Dermis microvascular lymphatic vessel endothelial cell (primary cell): ENCODE measurements at places on chromosomes 3 and 15.

GRCh38 chr15:69820819-69821218, 276.9 kb downstream of the TLE3 start:
- DNase-seq = no peak

- no peak for DNase-seq
Observed at GRCh38 chr15:52529341-52529924, 753 bp upstream of the MYO5A start.

DNA sequence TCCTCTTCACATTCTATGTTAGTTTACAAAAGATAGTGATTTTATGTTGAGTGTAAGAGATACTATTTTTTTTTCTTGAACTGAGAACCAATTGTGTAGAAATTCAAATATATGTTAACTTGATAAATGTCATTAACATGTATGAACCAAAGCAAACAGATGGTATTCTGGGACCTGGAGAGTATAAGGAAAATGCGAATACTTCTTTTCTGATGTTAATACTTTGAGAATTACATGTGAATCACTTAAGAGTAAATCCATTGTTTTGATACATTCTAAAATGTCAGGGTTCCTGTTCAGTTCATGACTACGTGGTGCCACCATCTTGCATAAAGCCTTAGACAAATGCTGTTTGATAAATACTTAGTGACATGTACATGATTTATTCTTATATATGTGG, 541.3 kb downstream of the FGF12 start:
- DNase-seq = no peak

DNA sequence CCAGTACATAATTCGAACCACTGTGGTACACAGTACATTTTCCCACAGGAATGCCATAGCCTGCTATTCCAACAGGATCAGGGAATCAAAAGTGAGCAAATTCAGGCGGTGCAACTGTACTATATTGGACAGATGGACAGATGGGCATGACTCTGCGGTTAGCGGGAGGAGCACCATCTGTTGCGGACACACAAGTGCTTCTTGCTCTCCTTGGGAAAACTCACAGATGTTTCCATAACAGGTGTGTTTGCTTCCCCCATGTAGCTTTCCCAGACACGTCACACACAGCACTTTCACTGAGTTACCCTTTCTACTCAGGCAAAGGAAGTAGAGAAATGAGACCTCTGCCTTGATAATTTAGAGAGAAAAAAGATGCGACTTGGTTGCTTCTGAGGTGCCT, 325.1 kb upstream of the THBS1 start:
- no peak for DNase-seq

DNA sequence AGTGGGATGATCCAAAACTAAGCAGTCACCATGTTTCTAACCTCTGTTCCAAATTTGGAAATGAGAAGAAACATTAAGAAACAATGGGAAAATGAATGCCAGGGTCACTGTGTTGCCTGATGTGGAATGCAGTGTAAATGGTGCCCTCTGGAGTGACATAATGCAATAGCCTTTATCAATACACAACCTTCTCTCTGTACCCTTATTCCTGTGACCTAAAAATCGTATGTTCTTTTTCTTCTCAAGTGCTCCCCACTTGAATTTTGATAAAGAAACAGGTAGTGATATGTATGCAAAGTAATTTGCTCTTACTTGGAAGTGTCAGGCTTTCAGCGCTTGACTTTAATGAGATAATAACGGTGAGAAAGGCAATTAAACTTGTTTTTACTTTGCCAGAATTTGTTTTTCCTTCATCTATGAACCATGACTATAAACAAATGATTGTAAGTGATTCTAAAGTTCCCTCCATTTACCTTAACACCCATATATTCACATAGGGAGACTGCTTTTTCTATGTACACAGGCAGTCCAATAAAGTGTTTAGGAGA, 145.8 kb upstream of the THRB start:
- DNase-seq = peak; percentile 49

- DNase-seq = no peak
Observed at GRCh38 chr3:4584456-4585249, 91.5 kb downstream of the ITPR1 start.

- no peak for DNase-seq
Observed at GRCh38 chr3:134066651-134067530, 37.2 kb upstream of the SLCO2A1 start.

DNA sequence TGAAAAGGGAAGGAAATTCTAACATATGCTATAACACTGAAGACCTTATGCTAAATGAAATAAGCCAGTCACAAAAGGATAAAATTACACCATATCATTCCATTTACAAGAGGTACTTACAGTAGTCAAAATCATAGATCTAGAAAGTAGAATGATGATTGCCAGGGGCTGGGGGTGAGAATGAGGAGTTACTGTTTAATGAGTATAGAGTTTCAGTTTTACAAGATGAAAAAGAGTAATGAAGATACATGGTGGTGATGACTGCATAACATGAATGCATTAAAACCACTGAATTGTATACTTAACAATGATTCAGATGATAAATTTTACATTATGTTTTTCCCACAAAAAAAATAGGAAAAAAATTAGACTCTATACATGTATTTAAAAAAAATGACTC, 152.6 kb downstream of the SCAPER start:
- DNase-seq = no peak

- DNase-seq = no peak
Observed at GRCh38 chr15:66614456-66614855, 48.7 kb upstream of the LCTL start.

GRCh38 chr3:159821110-159821509, 167.5 kb upstream of the IL12A start:
- DNase-seq = no peak

- no peak for DNase-seq
Observed at GRCh38 chr15:32861761-32862160, 144.0 kb downstream of the GREM1 start.

DNA sequence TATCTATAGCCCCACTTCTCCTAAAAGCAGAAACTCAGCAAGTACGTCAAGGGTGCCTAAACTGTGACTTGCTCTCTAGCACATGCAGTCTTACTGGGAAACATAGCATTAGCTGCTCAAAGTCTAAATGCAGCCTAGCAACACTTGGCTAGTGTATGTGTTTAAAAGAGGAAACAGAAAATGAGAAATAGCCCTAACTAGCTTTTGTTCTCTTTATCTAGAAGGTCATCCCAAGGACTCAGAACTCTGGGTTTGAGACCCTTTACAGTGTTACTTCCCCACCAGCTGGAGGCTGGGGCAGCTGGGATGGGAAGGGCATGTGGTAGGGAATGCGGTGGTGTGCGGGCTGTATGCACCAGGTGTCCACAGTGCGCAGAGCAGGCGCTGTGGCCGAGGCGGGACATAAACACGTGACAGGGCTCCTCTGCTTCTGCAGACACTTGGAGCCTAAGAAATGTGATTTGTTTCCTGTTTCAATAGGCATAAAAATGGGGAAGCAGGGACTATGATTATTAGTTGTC, 13.3 kb downstream of the ETV5 start:
- no peak for DNase-seq

GRCh38 chr3:113910966-113911365, 36.8 kb upstream of the ZDHHC23 start:
- no peak for DNase-seq

DNA sequence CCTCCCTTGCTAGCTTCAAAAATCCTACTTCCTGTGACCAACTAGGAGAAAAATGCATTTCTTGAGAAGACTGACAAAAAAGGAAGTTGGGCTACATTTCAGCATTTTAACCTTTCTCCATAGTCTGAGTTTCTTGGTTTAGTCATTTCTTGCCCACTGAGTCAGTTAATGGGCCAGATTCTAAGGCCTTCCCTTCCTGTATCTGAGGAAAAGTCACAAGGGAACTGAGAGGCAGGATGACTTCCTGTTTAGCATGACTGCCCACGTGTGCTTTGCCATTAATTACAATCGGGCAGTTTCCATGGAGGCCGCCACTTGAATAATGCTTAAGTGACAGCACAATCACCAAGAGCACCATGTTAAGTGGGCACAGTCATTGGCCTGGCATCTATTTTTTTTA, 794.4 kb upstream of the LMCD1 start:
- DNase-seq = peak; percentile 62

DNA sequence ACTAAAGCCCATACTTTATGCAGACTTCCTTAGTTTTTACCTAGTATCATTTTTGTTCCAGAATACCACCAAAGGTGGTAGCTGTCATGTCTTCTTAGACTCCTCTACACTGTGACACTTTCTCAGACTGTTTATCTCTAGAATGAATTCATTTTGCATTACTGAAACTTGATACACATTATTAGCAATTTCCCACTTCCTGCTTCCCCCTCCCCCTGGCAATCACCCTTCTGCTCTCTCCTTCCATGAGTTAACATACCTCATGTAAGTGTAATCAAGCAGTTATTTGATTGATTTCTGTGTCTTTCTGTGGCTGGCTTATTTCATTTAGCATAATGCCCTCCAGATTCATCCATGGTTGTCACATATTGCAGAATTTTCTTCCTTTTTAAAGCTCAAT, 204.9 kb downstream of the STAG1 start:
- DNase-seq = no peak

DNA sequence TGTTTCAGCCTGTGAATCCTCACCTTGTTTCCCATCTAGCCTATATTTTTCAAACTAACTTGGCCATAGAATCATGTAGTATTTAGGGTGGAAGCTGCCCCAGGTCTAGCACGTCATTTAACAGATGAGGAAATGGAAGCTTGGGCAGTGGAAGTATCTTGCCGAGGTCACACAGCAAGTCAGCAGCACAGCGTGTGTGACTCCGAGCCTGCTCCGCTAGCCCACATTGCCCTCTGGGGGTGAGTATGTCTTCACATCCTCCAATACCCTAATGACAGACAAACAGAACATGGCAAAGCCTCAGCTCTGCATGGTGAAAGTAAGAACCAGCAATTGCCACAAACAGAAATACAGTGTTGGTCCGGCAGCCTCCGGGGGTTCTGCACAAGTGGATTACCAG, 2.2 kb upstream of the CCR5 start:
- DNase-seq = no peak

DNA sequence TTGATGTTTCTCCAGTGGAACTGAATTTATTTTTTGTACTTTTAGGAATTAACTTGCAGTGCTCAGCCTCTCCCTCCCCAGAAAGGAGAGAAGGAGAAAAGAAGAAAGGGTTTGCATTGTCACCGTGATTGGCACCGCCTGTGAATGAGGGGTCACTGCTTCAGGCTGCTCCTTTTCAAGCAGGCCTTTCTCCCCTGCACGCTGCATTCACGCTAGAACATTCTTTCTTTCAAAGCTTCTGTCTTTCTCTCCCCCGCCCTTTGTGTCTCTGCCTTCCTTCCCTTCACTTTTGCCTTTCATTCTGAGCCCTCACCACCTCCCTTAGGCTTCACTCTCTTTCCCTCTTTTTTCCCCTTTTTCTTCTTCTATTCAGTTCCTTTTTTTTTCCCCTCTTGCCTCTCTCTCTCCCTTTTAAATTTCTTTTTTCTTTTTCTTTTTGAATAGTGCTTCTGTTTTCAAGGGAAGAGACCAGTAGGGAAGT, 42.4 kb downstream of the ZNF710 start:
- no peak for DNase-seq
